ENCODE measurements at places on chromosomes 6 and 20.

DNA sequence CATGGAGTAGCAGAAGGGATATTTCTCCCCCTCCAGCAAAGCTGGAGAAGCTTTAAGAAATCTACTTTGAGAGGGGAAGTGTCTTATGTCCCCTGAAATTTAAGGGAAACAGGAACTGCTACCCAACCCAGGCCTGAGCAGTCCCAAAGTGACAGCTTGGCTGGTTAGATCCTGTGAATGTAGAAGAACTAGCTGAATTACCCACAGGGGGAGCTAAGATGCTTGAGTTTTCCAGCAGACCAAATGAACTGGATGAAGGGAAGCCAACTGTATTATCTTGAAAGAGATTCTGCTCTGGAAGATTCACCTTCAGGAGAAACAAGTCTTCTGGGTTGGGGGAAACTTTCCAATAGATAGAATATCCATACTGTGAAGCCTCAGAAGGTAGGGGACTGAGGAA is 303.3 kb upstream of the MMS22L start:
- DNase-seq, result no peak

DNA sequence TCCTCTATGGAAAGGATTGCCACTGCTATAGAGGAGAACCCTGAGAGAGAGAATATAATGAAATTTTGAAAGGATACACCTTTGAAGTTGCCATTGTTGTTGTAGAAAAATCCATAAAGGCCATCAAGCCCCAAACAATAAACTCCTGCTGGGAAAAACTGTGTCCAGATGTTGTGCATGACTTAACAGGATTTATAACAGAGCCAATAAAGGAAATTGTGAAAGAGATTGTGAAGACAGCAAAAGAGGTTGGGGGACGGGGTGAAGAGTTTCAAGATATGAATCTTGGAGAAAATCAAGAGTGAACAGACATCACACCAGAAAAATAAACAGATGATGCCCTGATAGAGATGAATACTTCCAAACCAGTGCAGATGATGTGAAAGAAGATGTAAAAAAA is 396.4 kb downstream of the BCKDHB start:
- no peak for DNase-seq

GRCh38 chr20:32570401-32571190 is 14.5 kb downstream of the NOL4L start:
- DNase-seq, result no peak

GRCh38 chr6:124053315-124053714 is 249.7 kb downstream of the NKAIN2 start:
- DNase-seq, result no peak

GRCh38 chr6:75246386-75246785 is 2.8 kb upstream of the COX7A2 start:
- DNase-seq, result no peak

DNA sequence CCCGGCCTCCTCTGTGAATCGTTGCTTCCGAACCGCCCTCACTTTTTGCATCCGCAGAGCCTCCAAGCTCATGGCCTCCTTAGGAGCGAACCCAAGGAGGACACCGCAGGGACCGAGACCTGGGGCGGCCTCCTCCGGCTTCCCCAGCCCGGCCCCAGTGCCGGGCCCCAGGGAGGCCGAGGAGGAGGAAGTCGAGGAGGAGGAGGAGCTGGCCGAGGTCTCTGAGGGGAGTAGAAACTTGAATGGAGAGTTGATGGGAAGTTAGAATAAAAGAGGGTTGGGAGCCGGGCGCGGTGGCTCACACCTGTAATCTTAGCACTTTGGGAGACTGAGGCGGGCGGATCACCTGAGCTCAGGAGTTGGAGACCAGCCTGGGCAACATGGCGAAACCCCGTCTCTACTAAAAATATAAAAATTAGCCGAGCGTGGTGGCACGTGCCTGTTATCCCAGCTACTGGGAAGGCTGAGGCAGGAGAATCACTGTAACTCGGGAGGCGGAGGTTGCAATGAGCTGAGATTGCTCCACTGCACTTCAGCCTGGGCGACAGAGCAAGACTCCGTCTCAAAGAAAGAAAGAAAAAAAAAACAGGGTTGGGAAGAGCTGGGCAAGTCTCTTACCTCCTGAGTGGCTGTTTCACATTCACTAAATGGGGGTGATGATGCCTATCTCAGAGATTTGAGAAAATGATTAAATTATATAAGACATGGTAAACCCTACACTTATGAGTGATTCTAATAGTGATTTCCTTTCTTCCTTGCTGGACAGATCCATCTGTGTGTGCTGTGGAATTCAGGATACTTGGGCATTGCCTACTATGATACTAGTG is 805 bp downstream of the MSH5 start:
- DNase-seq, result no peak

GRCh38 chr6:127051571-127052260 is 66.8 kb upstream of the RSPO3 start:
- no peak for DNase-seq

GRCh38 chr20:36149469-36149868 is 5.1 kb upstream of the EPB41L1 start:
- DNase-seq, result no peak

GRCh38 chr6:88655586-88655985 is 307.8 kb downstream of the RNGTT start:
- DNase-seq, result no peak

DNA sequence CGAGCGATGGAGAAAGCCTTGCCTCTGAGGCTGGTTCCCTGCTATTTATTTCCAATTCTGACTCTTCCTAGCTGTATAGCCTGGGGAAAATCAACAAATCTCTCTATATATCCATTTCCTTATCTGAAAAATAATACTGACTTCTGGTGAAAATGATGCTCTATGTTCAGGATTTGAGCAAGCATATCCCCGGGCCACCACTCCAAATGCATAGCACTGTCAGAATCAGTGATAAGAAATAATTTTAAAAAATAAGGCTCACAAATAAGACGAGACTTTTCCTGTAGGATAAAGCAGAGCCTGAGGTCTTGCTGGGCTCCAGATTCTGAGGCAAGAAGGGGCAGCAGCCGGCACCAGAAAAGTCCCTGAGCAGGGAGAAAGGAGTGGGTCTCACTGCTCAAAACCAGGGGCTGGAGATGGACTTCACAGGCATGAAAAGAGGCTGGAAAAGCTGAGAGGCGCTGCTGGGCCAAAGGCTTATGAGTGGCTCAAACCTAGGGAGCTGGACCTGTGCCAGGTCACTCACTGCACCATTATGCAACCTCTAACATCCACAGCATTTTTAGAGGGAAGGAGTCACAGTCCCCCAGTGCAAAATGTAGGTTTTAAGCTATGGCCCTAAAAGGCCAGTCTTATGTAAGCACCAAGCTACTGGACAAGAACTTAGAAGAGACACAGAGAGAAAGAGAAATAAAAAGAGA is 48.1 kb upstream of the SLC17A4 start:
- no peak for DNase-seq

DNA sequence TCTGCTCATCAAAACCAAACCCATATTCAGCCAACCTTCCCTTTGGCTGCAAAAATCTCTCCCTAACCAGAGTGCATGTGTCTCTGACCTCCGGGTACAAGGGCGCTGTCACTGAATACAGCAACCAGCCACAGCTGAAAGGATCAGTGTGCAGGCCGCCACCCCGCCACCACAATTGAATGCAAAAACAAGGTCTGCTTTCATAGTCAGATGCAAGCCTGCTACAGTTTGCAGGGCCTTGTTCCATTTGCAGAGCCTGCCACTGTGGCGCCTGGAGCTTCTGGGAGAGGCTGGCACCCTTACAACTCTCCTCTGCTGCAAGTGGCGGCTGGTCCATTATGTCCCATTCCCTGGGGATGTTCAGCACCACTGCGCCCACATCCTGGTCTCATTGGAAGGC is 23.5 kb downstream of the MDGA1 start:
- DNase-seq, result no peak

DNA sequence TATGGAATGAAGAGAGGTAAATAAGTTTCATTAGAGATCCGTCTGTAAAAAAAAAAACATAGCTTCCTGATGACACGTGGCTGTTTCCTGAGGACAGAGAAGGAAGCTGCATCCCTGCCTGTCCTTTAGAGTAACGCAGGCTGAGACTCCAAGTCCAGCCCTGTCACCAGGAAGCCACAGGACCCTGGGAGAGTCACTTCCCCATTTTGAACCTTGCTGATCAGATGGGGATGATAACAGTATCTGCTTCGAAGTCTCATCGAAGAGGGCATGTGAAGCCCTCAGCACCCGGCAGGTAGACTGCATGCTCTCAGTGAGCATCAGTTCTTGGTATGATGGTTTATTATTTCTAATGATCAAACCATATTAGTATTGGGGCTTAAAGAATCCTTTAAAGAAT is 139.1 kb upstream of the KCNG1 start:
- no peak for DNase-seq

- DNase-seq, result no peak
Measured at GRCh38 chr6:41942067-41942851, 651 bp upstream of the CCND3 start.

- no peak for DNase-seq
Measured at GRCh38 chr6:19839237-19839546, 2.0 kb downstream of the ID4 start.

DNA sequence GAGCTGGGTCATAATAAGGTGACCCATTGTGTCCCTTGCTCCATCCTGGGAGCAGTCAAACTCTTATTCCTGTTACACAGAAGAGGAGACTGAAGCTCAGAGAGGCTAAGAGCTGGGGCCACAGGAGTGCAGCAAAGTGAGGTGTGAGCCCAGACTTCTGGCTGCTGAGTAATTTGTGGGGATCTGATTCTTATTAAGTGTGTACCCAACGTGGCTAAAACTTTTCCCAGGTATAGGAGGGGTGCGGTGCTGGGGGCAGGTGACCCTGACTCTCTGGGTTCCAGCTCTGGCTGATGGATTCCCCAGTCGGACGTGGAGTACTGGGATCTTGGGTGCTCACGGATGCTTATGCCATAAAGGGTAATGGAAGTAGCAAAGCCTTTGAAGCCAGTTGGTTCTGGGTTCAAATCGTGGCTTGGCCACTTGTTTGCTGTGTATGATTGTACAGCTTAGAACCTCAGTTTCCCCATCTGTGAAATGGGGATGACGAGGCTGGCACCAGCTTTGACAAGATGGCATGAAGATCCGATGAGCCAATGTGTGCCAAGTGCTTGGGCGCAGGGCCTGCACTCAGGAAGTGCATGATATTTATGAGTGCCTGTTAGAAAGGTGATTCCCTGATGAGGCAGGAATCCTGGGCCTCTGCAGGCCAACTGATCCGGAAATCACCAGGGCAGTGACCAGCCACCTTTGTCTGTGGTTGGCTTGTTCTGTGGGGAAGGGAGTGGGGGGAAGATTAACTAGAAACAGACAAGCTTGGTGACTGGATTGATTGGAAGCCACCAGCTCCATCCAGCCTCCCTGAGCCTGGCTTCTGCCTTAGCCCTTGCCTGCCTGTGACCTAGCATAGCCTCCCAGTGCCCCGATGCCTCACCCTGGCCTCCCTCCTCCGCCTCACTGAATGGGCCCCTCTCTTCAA is 6.0 kb downstream of the SRC start:
- DNase-seq, result no peak

GRCh38 chr20:44117296-44118184 is 69.4 kb downstream of the JPH2 start:
- no peak for DNase-seq

- no peak for DNase-seq
Measured at GRCh38 chr20:32354592-32355416, 3.3 kb upstream of the ASXL1 start.

DNA sequence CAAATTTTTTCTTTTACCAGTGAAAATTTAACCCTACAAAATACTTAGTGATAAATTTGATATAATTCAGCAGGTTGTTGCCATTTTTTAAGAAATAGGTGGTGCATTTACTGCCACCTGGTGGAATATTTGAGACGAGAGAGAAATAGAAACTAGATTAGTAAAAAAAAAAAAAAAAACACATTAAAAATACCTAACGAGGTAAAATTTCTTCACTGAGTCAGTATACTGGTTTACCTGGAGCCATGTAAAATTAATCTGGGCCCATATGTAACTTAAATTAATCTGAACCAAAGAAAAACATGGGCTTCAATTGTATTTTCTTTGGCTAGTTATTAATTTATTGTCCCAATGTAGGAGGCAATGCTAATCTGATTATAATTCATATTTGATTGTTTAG is 520.8 kb downstream of the EPM2A start:
- peak; percentile 3 for DNase-seq

GRCh38 chr20:33687993-33688937 is 2.1 kb upstream of the E2F1 start:
- DNase-seq, result no peak

GRCh38 chr20:53668992-53669391 is 75.4 kb upstream of the ZNF217 start:
- no peak for DNase-seq

Measured in nephron progenitor cell (in vitro differentiated cells).